Panc1 (cell line): ENCODE measurements at places on chromosomes 13 and 19. TPM values are rescaled to one million over a fixed set of nuclear protein-coding genes. Genes with fewer than 3 reads are reported as not detected.

The ERCC5 gene
- total RNA-seq: 19.6 TPM

The NCCRP1 gene
- 0.46 TPM for total RNA-seq

The CLDND2 gene
- total RNA-seq: 0.95 TPM

DNA sequence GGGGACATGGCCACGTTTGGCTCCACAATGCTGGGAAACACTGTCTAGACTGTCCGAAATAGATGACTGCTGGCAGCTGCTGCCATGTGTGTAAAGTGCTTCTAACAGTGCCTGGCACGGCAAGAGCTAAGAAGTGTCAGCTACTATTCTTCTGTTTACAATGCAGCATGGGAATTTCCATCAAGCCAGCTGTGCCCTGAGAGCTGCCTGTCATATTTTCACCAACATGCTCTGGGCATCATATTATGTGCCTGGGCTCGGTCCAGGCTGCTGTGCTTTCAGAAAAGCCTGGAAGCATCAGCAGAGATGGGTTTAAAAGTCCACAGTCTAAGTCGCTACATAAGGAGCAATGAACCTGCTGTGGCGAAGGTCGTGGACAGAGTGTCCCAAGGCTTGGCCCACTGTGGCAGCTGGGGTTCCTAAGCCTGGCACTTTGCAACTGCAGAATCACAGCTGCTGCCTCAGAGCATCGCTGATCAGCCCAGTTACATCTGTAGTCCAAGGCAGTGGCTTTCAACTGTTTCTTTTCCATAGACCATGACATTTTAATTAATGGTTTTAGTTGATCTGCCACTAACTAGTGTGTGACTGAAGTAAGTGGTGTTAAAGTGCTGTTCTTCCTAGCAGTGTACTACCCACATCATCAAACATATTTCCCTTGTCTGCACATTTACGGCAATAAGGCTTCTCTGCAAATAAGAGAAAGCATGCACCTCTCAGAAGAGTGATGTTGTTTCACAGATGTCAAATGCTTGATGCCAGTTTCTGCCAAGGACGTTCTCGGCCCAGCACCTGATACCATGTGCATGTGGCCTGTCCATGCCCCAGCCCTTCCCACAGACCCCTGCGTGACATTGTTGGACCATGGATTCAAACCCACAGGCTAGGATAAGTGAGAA, 95.7 kb upstream of the C1QTNF9B start:
- DNase-seq: no peak

GRCh38 chr13:108877300-108877699, 247.9 kb downstream of the MYO16 start:
- DNase-seq: no peak

The REXO1 gene
- total RNA-seq: 52.1 TPM

- no peak for DNase-seq
Measured at GRCh38 chr19:18520848-18521691, 800 bp downstream of the ELL start.
